ENCODE measurements at places on chromosomes 11 and 22.

DNA sequence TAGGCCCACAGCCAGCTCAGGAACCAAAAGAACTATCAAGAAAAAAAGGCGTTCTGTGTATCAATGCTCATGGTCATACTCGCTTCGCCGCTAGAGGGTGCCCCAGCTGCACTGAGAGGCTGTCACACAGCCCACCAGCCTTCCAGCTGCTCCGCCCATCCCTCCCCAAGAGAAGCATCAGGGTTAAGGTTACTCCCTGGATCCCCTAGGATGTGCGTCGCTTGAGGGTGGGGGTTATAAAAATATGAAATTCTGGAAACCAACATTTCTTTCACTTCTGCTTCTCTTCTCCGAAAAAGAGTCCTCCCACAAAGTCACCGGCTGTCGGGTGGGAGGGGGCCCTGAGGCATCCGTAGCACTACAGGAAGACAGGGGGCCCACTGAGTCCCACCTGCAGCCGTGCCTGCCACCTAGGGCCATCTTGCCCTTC, 1.7 kb downstream of the CBX6 start:
- DNase-seq, result peak; percentile 76

GRCh38 chr11:12897390-12897789, 111.7 kb upstream of the RASSF10 start:
- no peak for DNase-seq

GRCh38 chr11:129625930-129626329, 189.7 kb upstream of the TMEM45B start:
- no peak for DNase-seq

GRCh38 chr11:3837793-3838192, 3.0 kb downstream of the RHOG start:
- DNase-seq, result no peak

- no peak for DNase-seq
Measured at GRCh38 chr11:2678396-2678795, 21.4 kb downstream of the KCNQ1OT1 start.

- DNase-seq, result no peak
Measured at GRCh38 chr11:76251226-76251575, 44.9 kb upstream of the WNT11 start.

- no peak for DNase-seq
Measured at GRCh38 chr11:3659595-3660515, 11.3 kb downstream of the CHRNA10 start.

GRCh38 chr11:58693026-58693425, 38.7 kb downstream of the GLYAT start:
- DNase-seq, result no peak

DNA sequence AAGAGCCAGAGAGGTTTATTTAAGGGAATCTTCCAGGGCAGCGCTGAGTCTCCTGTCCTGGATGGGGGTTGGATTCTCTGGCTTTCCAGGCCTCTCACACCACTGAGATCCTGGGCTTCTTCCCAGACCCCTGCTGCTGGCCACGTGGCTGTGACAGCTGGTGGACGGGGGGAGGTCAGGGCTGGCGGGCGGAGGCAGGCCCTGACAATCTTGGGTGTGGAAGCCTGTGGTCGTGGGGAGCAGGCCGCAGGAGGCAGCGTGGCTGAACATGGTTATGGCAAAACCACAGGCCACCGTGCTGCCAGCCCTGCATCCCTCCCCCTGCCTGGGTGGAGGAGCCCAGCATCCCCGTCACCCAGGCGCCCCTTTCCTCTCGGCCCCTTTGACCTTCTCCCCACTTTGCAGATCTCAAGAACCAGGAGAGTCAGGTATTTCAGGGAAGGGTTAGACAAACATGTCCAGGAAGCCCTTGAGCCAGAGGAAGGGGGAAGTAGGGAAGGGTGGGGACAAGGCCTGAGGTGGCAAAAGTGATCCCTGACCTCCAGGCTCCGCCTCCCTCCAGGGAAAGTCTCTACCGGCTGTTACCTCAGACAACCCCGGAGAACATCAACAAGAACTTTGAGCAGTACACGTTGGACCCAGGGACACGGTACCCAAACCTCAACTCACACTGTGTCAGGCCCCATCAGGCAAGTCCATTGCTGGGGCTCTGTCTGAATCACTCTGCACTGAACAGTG, 111.8 kb downstream of the MICAL2 start:
- DNase-seq, result no peak

- DNase-seq, result no peak
Measured at GRCh38 chr22:47625531-47626427, 863.3 kb downstream of the TBC1D22A start.

DNA sequence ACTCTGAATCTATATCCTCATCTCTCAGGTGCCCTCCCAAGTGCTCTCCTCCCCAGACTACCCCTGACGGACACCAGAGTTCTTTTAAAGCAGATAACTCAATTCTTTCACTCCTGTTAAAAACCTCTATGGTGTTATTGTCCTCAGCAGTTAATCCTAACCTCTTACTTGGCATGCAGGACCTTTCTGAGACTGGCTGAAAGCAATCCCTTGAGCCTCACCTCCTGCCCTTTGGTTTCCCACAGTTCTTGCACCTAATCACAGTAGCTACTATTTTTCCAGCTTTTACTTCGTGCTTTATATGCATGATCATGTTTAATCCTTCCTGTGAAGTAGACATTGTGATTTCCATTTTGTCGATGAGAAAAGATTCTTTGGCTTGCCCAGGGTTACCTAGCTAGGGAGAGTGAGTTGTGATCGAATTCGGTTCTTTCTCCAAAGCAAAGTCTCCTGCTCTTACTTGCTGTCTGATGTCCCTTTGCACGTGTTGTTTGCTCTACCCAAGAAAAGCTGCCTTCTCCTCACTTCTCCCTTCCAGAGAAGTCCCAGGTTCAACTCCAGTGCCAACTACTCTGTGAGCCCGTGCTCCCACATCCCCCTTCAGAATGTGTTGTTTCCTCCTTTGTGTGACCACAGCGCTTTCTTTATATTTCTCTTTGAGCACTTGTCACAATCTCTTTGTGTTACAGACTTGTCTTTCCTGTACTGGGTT, 2.1 kb downstream of the UBE2L3 start:
- no peak for DNase-seq

- no peak for DNase-seq
Measured at GRCh38 chr22:37164505-37164887, 14.8 kb upstream of the IL2RB start.

DNA sequence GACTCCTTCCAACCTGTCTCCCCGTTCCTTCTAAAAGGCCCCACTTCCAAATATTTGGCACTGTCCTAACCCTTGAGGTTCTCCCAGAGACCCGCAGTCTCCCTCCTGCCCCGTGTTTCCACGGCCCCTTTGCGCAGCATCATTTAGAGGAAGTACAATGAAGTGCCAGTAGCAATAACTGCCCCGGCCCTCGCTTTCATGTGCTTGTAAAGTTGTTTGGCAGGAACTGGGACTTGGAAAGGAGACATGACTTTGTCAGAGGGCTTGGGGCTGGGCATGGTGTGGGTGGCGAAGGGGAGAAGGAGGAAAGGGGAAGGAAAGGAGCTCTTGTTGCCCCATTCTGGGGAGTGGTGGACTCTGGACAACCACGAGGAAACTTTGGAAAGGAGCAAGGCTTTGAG, 2.6 kb downstream of the CD44 start:
- DNase-seq, result no peak

- DNase-seq, result no peak
Measured at GRCh38 chr22:36546092-36546804, 17.3 kb upstream of the EIF3D start.

- no peak for DNase-seq
Measured at GRCh38 chr11:65416841-65417701, 5.5 kb upstream of the NEAT1 start.

DNA sequence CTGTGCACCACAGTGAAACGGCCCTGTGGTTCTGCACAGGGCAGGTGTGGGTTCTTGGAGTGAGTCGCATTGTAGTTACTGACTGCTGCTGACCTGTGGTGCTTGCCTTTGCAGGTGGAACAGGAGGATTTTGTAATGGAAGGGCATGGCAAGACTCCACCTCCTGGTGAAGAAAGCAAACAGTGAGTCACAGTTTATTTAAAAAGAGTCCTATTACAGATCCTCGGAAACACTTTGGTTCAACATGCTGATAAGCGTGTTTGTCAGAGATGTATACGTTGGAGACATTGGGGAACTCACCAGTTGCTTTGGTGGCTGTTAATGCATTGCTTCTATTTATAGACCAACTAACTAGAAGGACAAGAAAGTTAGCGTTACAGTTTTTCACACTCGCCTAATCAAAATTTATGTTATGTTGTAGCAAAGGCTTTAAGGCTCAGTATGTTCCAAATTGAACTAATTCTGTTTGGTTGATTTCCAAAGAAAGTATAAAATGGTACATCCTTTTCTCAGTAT, 21.7 kb upstream of the TNRC6B start:
- no peak for DNase-seq

DNA sequence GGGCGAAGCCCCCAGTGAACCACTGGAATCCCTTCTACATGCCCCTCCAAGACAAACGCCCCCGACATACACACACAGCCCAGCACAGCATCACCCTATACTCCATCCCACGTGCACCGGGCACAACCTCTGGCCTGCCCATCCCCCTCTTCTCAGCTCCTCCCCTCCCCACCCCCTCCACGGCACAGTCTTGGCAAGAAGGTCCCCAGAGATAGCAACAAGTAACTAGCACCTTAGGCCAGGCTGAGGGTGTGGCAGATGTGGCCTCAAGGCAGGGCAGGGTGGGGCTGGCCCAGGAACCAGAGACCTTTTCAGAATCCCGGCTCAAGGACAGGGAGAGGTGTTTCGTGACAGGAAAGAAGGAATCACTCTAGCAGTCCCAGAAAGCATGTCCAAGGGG, 54.3 kb downstream of the CYTH4 start:
- no peak for DNase-seq

- DNase-seq, result no peak
Measured at GRCh38 chr22:27892811-27893210, 26.2 kb downstream of the PITPNB start.

DNA sequence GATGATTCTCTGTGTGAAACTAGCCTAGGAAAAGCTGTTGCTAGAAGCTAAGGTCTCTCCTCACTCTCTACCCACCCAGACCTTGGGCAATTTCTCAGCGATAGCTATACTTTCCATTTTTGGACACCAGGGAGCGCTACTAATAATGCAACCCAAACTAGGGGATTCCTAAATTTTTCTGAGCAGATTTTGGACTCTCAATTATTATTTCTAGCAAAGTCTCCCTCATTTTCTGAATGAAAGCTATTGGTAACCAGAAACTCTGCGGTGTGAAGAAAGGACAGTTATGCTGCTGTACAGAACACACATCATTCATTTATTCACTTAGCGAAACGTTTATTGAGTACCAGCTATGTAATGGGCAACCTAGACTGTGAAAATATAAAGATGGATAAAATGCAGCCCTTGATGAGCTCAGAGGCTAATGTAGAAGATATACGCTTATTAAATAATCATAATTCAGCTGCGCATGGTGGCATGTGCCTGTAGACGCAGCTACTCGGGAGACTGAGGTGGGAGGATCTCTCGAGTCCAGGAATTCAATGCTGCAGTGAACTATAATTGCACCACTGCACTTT, 6.1 kb upstream of the STIM1 start:
- DNase-seq, result peak; percentile 42

DNA sequence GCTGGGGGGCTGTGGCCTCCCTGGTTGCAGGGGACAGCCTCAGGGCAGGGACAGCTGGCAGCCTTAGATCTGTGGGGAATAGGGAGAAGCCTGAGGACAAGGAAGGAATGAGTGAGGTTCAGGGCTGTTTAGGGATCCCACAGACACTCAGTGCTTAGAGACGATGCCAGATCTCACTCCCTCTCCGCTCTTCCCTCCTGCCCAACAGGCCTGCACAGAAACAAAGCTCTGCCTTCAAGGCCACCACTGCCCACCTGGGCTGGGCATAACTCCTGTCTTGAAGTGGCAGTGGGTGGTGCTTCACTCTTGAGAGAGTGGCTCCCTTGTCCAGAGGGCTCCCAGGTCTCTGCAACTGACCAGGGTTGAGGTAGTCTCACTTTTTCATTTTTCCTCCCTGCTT, 13.1 kb upstream of the CENATAC start:
- no peak for DNase-seq

DNA sequence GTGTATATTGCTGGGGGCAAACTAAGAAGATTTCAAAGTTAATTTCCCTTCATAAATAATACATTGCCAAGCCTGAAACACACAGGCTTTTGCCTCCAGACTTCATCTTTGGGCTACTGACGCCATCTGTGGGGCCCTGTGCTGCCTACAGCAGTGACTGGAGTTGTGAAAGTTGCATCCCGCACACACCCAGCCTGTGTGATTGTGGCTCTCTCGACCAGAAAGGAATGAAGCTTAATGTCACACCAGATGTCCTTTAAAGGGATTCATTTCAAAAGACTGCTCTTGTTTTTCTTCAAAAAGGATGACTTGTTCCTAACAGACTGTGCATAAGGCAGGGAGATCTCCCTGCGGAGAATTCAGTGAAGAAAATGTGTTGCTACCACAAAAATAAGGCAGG, 210.5 kb downstream of the FAM181B start:
- DNase-seq, result no peak

- DNase-seq, result peak; percentile 73
Measured at GRCh38 chr22:41925783-41926460, 684 bp downstream of the TNFRSF13C start.

- no peak for DNase-seq
Measured at GRCh38 chr11:37946155-37946766, 1348.2 kb upstream of the RAG2 start.

GRCh38 chr22:20396639-20397038, 2.7 kb downstream of the ZNF74 start:
- no peak for DNase-seq

Measured in T follicular helper cell (primary cell).